Activated naive CD4-positive, alpha-beta T cell treated with Interleukin-2 at 50 U/mL for 16 hours (primary cell): ENCODE measurements at places on chromosomes 1 and 21.

DNA sequence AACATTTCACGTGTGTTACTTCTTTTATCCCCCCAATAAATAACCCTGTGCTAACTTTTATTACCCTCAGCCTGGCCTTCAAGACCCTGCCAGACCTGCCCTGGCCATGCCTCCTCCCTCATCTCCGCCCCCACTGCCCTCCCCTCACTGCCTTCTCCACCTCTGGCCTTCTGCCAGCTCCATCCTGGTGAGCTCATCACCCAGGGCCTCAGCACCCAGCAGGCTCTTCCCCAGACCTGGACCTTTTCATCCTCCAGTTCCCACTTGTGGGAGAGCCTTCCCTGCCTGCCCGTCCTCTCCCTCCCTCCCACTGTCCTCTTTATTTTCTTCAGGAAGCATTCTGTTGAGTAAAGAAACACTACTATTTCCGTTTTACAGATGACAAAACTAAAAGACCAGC lies 72.0 kb downstream of the SLC66A1 start:
- DNase-seq = no peak

DNA sequence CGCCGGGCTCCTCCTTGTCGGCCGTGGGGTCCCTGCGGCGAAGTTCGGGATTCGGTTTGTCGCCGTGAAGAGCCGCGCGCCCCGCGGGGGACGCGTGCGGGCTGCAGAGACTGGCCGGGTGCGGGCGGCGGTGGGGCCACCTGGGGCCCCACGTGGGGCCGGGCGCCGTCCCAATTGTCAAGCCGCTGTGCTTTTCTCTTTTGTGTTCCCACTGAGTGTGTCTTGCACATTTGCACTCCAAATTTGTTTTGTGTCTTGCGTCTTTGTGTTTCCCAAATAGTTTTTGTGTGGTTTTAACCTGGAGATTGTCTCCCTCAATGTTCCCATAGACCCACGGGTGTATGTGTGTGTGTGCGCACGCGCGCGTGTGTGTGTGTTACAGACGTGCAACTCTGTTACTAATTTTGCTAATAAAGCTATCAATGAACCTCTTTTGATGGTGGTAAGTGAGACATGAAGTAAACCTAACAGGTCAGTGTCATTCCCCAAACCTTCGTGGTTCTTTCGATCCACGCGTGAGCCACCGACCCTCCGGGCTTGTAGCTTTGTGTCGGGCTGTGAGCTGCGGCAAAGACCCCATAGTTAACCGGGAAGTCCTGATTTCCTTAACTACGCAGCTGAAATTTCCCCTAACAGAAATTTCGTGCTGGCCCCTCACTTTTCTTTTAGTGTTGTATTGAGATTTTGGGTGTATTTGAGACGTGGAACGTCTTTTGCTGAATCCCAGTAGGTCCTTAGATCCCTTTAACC lies 708 bp downstream of the PRDM2 start:
- peak; percentile 47 for DNase-seq

DNA sequence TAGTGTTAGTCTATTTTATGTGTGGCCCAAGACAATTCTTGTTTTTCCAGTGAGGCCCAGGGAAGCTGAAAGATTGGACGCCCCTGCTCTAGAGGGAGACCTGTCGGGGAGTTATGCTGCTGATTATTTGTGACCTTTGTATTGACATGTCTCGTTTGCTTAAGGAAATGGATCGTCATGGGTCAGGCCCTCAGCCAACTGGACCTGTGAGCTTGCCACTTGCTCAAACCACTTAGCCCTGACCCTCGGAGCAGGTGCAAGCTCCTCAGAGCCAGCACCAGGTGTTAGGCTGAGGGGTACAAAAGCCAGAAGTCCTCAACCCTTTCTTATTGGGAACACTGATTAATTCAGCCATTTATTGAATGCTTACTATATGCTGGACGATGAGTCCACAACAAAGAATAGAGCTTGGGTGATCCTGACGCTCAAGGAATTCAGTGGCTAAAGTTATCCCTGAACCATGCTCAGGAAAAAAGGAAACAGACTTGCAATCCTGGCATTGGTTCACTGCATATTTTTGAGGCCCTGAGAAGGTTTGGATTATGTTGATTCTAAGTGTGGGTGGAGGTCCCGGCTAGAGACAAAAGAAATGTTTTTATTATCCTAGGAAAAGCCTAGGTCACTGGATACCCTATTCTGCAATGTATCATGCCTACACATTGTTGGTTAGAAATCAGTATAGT lies 19.0 kb downstream of the TGFB2 start:
- DNase-seq = no peak

DNA sequence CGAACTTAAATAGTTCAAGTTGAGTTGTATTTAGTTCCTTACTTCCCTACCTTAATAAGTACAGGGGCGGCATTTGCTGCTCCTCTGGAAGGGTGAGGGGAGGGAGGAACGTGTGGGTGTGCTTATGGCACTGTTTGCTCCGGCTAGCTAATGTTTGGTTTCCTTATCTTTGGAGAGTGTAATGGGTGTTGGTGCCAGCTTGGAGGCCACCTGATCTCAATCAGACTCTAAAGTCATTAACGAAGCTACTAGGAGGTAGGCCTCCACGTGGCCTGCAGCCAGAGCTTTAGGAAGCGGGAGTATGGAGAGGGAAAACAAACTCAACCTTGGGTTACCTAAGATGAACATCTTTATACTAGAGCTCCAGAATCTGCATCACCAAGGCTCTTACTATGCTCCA lies 43.0 kb upstream of the RAP1A start:
- no peak for DNase-seq

- DNase-seq = no peak
Observed at GRCh38 chr1:33624991-33625870, 152.8 kb downstream of the ZSCAN20 start.

DNA sequence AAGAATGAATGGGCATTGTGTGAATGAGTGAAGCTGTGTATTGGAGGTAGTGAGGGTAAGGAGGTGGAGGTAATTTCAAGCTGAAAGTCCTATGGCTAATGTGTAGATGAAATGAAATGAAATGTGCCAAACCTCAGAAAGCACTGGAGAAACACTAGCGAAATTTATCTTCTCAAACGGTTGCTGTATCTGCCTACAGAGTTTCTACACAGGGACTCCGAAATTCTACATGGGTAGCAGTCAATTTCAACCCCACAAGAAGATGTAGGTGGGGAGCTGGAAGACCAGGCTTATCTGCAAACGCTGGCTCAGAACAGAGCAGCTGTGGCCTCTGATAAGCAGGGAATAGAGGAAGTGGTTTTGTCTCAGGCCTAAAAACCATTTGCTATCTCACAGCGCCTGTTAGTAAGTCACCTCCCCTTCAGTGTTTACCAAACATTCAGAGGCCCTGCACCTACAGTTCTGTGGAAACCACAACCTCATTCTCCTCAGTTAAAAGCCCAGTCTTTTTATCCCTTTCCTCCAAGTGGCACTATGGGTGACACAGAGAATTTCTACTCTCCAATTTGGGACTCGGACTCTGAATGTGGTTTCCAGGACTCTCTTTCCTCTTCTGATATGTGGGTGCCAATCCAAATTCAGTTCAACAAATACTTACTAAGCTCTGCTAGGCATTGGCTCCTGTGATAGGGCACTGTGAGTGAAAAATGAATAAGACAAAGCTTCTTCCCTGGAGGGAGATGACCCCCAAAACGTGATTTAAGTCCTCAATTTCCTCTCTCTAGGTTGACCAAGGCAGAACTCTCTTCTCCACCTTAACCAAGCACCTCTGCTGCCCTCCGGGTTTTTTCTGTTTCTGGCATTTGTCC lies 17.2 kb upstream of the SLAMF6 start:
- DNase-seq = peak; percentile 45

DNA sequence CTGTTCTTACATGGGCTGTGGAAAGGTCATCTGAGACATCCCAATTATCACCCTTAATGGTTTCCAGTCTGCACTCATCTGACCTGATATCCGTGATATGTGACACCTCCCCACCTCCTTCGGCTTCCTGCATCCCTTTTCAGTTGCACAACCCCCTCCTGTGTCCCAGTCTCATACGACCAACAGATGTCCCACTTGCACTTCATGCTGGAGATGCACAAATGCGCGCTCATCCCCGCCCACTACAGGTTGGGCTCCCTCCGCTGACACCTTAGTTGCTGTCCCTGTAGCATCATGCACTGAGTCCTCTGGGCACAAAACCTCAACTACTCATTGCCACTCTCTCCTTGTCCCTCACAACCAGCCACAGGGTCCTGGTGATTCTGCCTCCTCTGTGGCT lies 94.4 kb downstream of the MIS18A start:
- DNase-seq = no peak

DNA sequence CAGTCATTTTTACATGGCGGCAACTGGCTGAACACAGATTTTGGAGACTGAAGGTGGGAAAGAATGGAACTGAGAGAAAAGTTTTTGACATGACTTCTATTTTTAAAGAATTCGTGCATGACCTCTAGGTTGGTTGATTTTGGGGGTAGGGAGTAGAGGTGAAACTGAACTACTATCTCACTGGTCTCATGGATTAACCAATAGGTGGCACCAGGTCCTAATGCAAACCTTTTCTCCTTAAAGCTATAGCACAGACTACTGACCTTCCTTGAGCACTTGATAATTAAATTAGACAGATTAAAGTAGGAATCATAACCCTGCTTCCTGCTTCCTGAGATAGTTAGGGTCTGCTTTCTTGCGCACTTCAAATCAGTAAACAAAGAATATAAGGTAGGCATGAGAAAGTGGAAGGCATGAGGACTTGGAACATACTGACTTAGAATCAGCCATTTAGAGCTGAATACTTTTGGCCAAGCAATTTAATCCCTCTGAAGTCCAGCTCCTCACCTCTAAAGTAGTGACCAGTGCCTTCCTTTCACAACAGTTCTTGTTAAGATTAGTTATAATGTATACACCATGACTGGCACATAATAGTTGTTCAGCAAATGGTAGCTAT lies 206.0 kb downstream of the CENPF start:
- DNase-seq = no peak

GRCh38 chr1:1809489-1809888 lies 31.2 kb upstream of the NADK start:
- no peak for DNase-seq

DNA sequence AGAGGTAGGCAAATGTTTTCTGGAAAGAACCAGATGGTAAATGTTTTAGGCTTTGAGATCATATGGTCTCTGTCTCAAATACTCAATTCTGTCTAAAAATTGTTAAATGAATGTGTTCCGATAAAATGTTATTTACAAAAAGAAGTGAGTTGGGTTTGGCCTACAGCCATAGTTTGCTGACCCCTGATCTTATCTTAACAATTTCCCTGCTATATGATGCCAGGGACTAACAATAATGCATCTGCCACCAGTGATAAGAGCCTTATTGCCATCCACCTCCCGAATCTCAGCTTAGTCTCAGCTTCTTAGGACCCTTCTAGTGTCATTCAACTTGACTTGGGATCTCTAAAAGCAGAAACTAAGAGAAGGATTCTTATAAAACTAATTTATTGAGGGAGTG lies 208.5 kb upstream of the ADGRL2 start:
- no peak for DNase-seq

GRCh38 chr21:46156678-46157077 lies 1.3 kb upstream of the FTCD start:
- no peak for DNase-seq

DNA sequence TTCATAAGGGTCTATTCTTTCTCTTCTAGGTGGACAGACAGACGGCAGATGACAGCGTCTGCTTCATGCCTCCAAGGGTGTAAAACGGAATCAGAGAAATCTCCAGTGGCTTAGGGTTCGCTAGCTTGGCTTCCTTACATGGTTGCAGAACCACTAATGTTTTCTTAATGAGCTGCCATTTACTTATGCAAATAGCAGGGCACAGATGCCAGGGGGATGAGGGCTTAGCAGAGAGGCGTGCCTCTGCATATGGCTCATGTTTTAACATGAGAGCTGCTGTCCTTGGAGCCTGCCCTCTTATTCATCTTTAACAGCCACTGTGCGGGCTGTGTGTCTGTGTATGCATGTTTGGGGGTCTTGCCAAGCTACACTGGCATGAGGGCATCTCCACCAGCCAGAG lies 119.6 kb downstream of the IER5 start:
- DNase-seq = no peak
